HepG2 (cell line): ENCODE measurements at places on chromosomes 6 and 20.

DNA sequence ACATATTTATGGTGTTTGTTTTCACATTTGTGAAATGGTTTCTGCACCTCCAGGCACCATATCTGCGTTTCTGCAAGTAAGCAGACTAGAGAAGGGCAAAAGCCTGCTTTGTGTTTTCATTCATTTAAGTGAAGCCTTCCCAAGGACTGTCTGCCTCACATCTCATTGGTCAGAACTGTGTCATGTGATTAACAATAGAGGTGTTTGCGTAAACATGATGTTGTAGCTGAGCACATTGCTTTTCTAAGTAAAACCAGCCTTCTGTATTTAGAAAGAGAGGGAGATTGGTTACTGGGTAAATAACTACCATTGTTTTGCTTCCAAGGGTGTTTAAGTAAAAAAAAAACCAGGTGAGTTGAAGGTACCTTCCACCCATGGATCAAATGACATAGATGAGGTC lies 39.7 kb downstream of the SH3BGRL2 start:
- no peak overlapping the region for H3K27ac ChIP-seq
- DNase-seq: no peak
- no peaks in the 10 kb centered on the region for H3K27me3 ChIP-seq

DNA sequence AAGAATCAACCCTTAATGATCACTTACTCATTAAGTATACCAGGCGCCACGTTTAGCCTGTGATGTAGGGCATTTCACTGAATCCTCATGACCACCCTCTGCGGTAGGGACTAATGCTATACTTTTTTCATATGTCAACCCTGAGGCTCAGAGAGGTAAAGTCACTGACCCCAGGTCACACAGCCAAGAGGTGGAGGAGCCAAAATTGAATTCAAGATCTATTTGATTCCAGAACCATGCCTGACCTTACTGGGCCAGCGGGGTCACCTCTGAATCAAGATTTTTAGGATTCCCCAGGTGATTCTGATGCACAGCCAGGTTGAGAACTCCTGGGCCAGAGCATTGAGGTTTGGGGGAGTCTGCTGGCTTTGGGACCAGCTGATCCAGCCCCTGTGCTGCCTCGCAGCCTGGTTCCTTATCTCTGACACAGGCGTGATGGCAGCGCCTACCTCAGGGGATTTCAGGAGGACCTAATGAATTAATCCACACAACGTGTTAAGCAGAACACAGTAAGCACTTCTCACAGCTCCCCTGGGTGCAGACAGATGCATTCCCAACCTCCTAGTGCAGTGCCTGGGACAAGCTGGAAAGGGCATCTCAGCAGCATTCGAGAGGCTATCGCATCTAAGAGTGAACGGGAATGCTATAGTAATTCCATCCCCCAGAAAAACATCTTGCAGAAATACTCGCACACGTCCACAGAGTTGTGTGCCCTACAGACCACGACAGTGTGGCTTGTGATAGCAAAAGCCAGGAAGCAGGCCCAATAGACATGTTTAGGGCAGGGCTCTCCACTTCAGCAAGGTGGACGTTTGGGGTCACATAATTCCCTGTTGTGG lies 101.4 kb upstream of the PTPN1 start:
- H3K4me3 ChIP-seq: no peak overlapping the region
- peak overlapping the region; percentile 1 for H3K27ac ChIP-seq
- peaks cover 91% of the 10 kb centered on the region for H3K4me1 ChIP-seq
- DNase-seq: no peak
- no peaks in the 10 kb centered on the region for H3K36me3 ChIP-seq

DNA sequence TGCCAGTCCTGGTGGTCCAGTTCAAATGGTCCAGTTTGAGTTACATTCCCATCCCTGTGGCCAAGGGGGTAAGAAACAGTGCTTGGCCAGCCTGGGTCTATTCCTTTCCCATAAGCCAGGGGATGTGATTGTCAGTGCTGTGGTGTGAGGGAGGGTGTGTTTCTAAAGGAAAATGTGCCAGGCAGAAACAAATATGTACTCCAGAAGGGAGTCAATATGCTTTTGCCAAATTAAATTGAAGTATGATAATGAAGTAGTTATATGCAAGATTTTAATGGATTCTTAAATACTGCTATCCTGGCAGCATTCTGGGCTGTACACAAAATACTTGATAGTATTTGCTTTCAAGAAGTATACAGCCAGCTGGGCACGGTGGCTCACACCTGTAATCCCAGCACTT lies 16.6 kb upstream of the PAQR8 start:
- no peaks in the 10 kb centered on the region for H3K36me3 ChIP-seq
- no peak for DNase-seq
- H3K4me1 ChIP-seq: peaks cover 18% of the 10 kb centered on the region
- no peak overlapping the region for H3K4me3 ChIP-seq
- H3K27ac ChIP-seq: no peak overlapping the region

GRCh38 chr6:166955865-166956443 lies 396 bp downstream of the RNASET2 start:
- no peaks in the 10 kb centered on the region for H3K27me3 ChIP-seq
- DNase-seq: no peak
- peak overlapping the region; percentile 99 for H3K4me3 ChIP-seq

DNA sequence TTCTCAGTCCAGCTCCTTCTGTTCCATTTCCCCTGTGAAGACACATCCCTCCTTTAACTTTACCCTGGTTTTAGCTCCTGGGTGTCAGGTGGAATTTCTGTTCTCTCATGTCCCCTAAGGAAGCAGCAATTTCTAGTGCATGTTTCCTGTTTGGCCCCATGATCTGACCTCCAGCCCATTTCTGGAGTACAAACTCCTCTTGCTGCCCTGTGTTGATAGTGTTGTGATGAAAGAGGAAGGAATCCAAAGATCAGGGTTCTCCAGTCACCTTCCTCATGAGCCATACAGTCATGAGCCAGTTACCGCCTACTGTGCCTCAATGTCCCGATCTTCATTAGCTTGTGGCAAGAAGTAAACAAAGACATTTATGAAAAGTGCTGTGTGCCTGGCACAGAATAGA lies 97.4 kb downstream of the PHACTR1 start:
- no peaks in the 10 kb centered on the region for H3K27me3 ChIP-seq
- DNase-seq: no peak
- H3K27ac ChIP-seq: no peak overlapping the region
- no peak overlapping the region for H3K4me3 ChIP-seq
- H3K36me3 ChIP-seq: no peaks in the 10 kb centered on the region
